ENCODE measurements at places on chromosomes 3 and 15.

DNA sequence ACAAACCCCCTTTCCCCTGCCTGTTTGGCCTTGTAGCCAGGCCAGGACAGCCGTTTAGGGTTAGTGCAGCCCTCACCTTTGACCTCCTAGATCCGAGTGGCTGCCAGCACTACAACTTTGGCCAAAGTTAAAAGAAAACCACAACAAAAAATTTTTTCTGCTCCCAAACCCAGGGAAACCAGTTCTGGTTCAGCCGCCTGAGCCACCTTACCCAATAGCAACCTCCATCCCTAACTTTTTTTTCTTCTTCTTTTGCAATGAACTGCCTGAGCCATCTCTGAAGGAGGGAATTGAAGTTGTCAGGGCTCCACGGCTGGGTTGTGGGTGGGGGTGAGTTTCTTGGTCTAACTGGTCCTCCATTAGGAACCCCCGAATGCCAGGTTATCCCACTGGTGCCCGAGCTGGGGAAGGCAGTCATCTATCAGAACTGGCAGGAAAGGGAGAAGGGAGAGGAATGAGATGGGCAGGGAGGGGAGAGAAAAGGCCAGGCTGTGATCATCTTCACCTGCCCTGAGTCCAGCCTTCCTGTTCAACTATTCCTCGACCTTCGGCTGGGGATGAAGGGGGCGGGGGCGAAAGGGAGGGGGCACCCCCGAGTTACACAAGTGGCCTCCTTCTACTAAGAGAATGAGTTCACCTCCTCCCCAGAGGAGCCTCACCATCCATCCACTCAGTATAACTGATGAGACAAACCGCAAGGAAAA, 6.2 kb upstream of the NR2F2 start:
- no peak for DNase-seq

- DNase-seq = no peak
Measured at GRCh38 chr3:123769356-123769743, 114.8 kb downstream of the MYLK start.

DNA sequence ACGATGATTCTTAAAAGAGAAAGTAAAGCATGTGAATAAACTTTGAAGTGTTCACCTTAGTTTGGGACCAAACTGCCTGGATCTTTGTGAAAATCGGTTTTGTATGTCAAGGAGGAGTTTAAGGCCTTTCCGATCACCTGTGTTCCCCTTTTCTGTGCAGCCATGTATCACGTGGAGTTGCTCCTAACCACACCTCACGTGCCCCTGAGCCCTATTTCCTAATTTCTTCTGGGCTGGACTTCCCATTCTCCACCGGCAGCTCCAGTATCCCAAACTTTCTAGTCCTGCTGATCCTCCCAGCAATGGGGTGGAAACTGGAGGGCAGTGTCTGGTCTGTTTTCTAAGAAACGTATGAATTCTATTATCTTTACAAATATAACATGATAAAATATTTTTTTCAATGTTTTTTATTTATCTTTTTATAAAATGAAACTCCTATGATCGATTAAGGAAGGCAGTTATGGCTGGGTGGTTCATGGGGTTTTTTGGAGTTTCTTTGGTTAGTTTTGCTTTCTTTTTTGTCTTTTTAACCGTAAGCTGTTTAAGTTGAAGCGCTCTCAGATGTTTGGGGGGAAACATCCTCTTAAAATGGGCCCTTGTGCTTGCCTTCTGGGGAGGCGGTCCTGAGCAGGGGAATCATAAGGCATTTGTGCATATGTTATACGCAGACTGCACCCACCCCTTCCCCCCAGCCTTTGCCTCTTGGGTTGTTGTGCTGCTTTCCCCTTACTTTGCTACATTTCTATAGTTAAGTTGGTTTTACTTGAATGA, 43.6 kb upstream of the WWTR1 start:
- DNase-seq = no peak

DNA sequence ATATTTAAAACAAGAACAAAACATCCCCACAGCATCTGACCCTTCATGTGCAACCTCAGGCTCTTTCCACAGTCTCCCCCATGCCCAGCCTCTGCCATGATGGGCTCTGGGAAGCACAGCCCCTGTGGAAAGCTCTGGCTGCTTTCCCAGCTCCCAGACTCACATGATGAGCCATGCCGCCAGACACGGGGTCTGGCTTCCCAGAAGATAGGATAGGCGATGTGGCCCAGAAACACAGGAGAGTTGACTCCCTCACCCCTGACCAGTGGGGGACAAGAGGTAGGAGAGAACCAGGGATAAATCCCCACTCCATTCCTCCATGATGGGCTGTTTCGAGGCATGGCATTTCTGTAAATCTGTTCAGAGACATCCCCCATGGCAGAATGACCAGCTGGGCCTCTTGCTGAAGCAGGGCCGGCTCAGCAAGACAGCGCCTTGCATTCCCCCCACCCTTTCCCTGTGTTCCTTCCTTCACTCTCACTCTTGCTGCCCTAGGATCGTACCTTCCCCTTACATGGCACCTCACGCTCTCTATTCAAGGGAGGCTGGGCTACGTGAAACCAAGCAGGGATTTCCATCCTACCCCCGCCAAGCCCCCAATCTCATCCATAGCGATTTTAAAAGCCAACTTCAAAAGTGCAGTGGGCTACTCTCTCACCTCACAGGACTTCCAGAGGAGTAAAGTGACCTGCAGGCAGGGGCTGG, 192.4 kb downstream of the ABHD5 start:
- no peak for DNase-seq

- DNase-seq = no peak
Measured at GRCh38 chr3:17749281-17749680, 6.8 kb upstream of the TBC1D5 start.

GRCh38 chr15:68499620-68500312, 67.8 kb upstream of the ITGA11 start:
- no peak for DNase-seq

- no peak for DNase-seq
Measured at GRCh38 chr3:11818033-11818432, 28.7 kb downstream of the TAMM41 start.

Measured in activated CD8-positive, alpha-beta memory T cell treated with anti-CD3 and anti-CD28 coated beads for 1 hour (primary cell).